ENCODE measurements at places on chromosomes 1 and 21.
A peak's percentile ranks its signal among the peaks of the same experiment; 100 is the strongest.

GRCh38 chr1:234858722-234859121 lies 248.7 kb upstream of the IRF2BP2 start:
- no peak for DNase-seq

DNA sequence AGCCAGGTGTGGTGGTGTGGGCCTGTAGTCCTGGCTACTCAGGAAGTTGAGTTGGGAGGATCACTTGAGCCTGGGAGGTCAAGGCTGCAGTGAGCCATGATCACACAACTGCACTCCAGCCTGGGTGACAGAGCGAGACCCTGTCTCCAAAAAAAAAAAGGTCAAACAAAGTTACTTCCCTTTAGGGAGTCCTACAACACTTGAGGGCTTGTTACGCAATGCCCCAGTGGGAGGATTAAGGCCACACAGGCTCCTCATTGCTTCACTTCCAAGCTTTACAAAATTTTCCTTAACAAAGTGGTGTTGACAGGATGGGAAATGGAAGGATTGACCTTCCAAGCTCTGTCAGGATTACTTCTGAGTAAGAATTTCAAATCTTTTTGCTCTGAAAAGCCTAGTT lies 6.2 kb upstream of the EXTL1 start:
- no peak for DNase-seq

DNA sequence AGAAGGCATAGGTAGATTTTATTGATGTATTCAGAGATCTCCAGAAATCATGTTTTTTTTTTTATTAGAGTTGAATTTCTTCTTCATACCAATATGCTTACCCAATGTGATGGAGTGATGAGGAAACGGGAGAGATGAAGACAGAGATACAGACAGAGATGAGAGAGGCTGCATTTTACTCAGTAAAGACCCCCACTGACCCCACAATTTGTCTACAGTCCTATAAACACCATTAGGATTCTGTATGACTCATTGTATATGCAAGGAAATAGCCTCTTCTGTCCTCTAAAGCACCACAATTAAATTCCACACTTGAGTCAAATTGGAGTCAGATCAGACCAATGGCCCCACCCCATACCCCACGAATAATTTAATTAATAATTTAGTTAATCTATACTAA lies 44.0 kb downstream of the RUNX1 start:
- no peak for DNase-seq

DNA sequence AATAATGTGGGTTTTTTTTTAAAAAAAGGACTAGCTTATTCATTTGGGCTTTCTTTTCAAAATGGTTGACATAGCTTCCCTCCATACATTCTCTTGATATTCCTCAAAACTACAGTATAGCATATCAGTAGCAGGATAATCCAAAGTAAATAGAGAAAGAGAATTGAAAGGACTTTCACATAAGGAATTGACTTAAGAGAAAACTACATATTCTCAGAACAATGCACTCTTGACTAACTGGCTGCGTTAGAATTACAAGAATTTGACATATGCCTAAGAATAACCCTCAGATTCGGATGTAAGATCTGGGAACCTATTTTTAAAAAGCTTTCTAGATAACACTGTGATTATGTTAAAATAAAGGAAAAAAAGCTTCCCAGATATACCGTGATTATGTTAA lies 3.1 kb downstream of the PRKAB2 start:
- DNase-seq: no peak

DNA sequence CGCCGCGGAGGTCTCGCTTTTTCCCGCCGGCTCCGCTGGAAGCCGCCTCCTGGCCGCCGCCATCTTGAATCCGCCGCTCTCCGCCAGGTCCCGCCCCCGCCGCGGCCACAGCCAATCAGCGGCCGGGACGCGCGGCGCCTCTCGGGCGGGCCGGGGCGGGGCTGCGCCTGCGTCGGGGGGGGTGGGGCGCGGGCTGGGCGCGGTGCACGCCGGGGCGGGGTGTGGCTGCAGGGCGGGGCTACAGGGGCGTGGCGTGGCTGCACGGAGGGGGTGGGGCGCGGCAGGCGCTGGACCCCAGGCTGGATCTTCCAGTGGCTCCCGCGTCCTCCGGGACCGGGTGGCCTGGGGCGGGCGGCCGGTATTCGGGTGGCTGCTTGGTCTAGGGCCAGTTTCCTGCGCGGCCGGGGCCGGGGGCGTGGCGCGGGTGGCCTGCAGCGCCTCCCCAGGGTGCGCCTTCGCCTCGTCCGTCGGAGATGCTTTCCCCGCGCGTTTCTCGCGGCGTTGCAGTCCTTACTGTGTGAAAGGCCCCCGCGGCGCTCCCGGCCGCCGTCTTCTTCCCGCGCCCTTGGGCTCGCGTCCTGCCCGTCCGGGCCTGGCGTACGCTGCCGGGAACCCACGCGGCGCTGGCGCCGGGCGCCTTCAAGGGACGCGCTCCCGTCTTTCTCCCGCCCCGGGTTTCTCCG lies 575 bp downstream of the PCNT start:
- DNase-seq: peak; percentile 53
